Left cardiac atrium (tissue), 4 donors: ENCODE measurements at places on chromosomes 13 and 19. TPM values are rescaled to one million over a fixed set of nuclear protein-coding genes. Genes with fewer than 3 reads are reported as not detected.
A peak's percentile ranks its signal among the peaks of the same experiment; 100 is the strongest.

DNA sequence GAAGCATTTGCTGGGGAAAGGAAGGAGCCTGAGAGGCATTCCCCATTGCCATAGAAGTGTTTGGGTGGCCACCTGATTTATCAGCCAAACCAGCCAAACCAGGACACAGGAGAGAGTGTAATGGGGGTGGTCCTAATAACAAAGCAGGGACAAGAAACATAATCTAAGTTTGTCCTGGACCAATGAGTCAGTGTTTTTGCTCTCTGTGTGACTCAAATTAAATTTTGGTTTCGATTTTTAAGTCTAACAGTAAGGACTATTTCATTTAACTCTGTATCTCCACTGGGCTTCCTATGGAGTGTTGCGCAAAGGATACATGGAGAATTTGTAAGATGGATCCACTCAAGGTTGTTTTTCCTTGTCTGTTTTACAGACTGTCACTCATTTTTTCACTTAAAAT is 19.5 kb upstream of the TRPC4 start:
- DNase-seq, result no peak

DNA sequence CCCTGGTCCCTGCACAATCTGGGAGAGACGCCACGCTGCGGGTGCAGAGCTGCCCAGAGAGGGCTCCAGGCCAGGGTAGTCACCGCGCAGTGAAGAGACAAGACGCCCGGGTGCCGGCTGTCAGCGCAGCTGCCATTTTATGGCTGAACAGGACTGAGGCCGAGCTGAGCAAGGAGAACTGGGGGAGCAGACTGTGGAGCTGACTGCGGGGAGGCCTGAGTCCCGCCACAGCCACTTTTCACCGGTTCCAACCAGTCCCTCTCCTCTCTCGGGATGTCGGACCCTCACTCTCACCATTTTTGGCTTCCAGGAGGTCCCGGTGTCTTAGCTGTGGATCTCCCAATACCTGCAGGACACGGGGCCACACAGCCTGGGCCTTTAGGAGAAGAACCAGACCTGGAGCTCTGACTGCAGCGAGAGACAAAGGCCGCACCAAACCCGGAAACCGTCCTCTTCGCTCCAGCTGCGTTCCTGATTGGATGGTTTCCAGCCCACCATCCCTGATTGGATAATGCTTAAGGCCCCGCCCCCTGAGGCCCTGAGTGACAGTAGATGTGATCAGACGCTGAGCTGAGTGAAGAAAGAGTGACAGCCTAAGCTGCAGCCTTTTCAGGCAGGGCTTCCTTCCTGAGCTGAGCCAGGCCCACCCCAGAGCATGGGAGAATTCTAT is at the start of gene ZNF626:
Gene ZNF626, minus strand, starts transcription at position 422 of the 670 bp plus-strand sequence. Its CDS starts 125 bp downstream, at position 297.
- DNase-seq, result peak; percentile 99

GRCh38 chr19:16446724-16447368 is 24.9 kb downstream of the EPS15L1 start:
- peak; percentile 80 for DNase-seq

DNA sequence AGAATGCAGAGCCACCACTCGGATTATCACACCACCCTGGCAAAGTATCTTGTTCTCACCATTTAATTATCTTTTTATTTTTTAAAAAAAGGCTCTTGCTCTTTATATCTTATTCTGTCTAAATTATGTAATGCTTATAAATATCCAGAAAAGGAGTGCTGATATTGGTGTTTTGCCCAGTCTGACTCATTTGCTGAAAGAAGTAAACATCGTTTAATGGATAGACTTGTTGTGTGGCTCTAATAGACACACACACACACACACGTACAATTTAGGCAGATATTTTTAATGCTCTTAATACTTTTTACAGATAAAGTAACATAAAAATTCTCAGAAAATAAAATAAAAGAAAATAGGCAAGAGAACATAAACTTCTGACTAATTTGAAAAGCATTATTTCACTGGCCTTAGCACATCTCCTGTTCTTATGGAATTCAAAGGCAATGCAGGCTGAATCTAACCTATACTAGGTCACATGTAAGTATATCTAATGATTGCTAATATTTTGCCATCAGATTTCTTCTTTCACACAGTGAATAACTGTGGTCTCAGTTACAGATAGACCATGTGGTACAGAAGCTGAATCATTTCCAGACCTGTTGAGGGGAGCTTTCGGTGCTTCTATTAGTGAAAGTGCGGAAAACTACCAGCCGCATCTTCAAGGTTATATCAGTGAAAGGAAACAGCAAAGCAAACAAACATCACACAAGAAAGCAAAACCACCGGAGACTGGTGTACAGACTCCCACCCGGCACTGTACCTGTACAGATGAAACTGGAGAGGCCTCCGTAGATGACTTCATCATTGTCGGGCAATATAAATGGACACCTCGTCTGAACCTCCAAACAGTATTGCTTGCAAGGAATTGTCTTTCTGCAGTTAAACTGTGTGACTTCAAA is 642.1 kb upstream of the ARGLU1 start:
- no peak for DNase-seq

The KLK4 gene
- total RNA-seq, result not detected
